ENCODE measurements at places on chromosomes 2 and 18.
A peak's percentile ranks its signal among the peaks of the same experiment; 100 is the strongest.

DNA sequence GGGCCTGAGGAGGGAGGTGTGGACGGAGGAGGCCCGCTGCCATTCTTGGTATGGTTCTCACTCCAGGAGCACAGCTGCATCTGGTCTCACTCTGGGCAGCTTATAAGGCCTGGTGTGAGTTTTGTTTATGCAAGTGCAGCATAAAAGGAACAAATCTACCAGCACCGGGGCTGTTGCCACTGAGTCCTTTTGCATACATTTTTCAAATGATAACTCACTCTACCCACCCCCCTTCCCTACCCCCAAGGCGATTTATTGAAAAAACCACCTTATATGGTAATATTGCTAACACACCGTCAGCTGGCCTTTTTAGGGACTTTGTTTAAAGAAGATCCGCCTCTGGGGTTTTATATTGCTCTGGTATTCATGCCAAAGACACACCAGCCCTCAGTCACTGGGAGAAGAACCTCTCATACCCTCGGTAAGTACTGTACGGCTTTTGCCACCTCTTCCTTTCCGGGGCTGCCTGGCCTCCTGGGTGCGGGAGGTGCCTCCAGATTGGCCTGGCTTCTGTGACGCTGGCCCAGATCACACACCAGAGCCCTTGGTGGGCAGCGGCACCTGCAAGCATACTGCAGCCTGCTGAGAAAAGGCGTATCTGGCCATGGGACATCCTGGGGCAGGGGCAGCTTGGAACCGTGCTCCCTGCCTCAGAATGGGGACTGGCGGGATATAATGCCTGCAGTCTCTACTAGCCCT, at the start of gene ACTG2:
Gene ACTG2 (plus strand): TSS at position 378 of the 699 bp plus-strand sequence. CDS start 8,304 bp downstream, outside the sequence.
- peak; percentile 18 for DNase-seq

DNA sequence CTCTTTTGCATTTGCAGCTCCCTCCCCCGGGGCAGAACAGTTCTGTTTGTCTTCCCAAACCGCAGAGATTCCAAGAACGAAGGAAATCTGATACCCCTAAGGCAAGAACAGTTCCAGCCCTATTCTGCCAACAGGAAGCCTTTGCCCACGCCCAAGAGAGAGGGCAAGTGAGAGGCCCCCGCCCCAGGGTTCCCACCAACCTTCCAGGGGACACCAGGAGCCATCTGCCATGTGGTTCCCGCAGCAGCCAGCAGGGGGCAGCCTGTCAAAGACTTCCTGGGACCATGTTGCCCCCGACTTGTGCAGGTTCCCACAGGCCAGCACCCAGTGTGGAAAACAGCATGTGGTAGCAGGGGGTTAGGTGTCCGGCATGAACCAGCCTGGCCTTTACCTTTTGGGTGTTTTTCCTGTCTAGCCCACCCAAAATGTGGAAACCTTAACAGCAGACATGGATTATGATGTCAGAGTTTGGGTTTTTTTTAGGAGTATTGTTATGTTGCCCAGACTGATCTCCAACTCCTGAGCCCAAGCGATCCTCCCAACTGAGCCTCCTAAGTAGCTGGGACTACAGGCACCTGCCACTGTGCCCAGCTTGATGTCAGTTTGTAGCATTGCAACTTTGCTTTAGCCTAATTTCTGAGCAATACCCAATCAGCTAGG, 21.7 kb upstream of the EFHD1 start:
- DNase-seq, result peak; percentile 68

GRCh38 chr2:150586858-150587257, 99.4 kb upstream of the RND3 start:
- peak; percentile 53 for DNase-seq

DNA sequence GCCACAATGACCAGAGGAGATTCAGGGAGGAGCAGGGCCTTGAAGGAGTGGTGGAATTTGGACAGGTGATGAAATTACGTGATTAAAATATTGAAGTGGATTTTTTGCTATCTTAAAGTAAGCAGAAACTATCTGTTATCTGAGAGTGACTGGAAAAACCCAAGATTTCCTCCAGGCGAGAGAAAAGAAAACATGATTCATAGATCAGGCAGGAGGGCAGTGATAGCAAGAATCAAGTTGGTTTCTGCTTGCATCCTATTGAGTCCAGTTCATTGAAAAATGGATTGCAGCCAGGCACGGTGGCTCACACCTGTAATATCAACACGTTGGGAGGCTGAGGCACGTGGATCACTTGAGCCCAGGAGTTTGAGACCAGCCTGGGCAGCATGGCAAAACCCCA, 127.8 kb downstream of the NXPH2 start:
- DNase-seq, result no peak

DNA sequence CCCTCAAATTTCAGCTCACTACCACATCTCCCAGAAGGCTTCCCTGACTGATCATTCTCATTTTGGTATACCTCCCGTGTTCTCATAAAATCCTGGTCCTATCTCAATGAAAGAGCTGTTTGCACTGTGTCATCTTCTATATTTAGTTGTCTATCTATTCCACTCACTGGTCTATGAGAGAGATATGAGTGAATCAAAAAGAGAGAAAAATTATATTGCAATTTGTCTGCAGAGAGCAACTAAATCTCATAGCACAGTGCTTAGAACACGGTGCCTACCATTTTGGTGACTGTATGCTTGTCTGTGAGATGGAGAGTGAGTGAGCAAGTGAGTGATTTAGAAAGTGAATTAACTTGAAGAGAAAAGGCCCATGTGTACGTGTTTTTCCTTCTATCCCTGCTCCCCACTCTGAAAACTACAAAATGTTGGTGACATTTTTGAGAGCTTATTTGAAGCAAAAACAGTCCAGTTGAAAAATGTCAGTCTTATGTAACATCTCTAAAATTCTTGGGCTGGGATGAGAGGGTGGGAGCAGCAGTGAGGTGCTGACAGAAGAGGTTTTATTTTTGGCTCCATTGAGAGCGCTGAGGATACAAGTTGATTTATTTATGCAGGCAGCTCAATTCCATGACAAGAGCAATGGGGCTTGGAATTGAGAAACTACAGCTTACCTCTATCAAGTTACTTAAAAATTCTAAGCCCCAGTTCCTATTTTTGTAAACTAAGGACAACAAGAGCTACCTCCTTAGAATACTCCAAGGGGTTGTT, 373.5 kb upstream of the CHST9 start:
- no peak for DNase-seq

All from fibroblast of the conjunctiva (primary cell).